Peyer's patch (tissue), 4 donors: ENCODE measurements at places on chromosomes 11 and 22. TPM values are rescaled to one million over a fixed set of nuclear protein-coding genes. Genes with fewer than 3 reads are reported as not detected.

Gene NCF4
- 5.4 TPM for total RNA-seq

Gene GGTLC3
- not detected for total RNA-seq

Gene DBX1
- not detected for total RNA-seq

Gene ROBO4
- total RNA-seq, result 6.6 TPM

- no peak overlapping the region for H3K4me3 ChIP-seq
- no peaks in the 10 kb centered on the region for H3K36me3 ChIP-seq
- no peaks in the 10 kb centered on the region for H3K4me1 ChIP-seq
- H3K27me3 ChIP-seq, result no peaks in the 10 kb centered on the region
- no peak for DNase-seq
Observed at GRCh38 chr11:123135863-123136446, 59.1 kb downstream of the CLMP start.

- H3K27me3 ChIP-seq, result no peaks in the 10 kb centered on the region
- DNase-seq, result no peak
- no peak overlapping the region for H3K27ac ChIP-seq
- no peaks in the 10 kb centered on the region for H3K4me1 ChIP-seq
- no peak overlapping the region for H3K4me3 ChIP-seq
Observed at GRCh38 chr11:57444362-57445121, 15.8 kb upstream of the RTN4RL2 start.

DNA sequence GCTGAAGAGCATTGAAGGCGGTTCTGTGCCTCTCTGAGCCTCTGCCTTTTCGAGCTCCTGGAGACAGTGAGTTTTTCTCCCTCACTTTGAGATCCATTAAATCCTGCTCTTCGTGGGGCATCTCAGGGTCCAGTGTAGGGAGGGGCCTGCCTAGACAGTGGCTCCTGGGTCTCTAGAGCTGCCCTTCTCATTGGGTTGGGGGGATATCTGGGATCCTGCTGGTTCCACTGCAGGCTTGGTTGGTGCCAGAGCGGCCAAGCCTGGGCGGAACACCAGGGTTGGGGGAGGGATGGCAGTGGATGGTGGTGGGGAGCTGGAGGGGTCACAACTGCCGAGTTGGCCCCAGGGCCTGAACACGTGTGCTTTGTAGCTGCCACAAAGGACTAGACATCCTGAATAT, 52.2 kb upstream of the CARS1 start:
- peaks cover 34% of the 10 kb centered on the region for H3K36me3 ChIP-seq
- H3K27ac ChIP-seq, result no peak overlapping the region
- H3K4me1 ChIP-seq, result no peaks in the 10 kb centered on the region
- no peaks in the 10 kb centered on the region for H3K27me3 ChIP-seq

- H3K27me3 ChIP-seq, result no peaks in the 10 kb centered on the region
- H3K27ac ChIP-seq, result no peak overlapping the region
- no peak for DNase-seq
- H3K4me3 ChIP-seq, result no peak overlapping the region
Observed at GRCh38 chr22:21606775-21607174, 23.0 kb downstream of the YDJC start.

- DNase-seq, result no peak
- no peaks in the 10 kb centered on the region for H3K27me3 ChIP-seq
- no peak overlapping the region for H3K4me3 ChIP-seq
- H3K36me3 ChIP-seq, result no peaks in the 10 kb centered on the region
Observed at GRCh38 chr22:22044153-22044552, 61.6 kb upstream of the TOP3B start.

DNA sequence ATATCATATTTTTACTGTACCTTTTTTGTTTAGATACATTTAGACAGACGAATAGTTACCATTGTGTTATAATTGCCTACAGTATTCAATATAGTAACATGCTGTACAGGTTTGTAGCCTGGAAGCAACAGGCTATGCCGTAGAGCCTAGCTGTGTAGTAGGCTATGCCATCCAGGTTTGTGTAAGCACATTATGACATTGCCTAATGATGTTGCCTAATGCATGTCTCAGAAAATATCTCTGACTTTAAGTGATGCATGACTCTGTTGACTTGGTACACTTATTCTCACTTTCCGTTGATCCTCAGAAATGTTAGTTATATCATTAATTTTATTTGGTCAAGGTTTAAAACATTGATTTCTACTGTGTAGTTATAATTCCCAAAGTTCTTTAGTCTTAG, 39.9 kb downstream of the OR2AT4 start:
- no peak overlapping the region for H3K4me3 ChIP-seq
- H3K36me3 ChIP-seq, result no peaks in the 10 kb centered on the region
- H3K27ac ChIP-seq, result no peak overlapping the region
- DNase-seq, result no peak
- no peaks in the 10 kb centered on the region for H3K4me1 ChIP-seq

DNA sequence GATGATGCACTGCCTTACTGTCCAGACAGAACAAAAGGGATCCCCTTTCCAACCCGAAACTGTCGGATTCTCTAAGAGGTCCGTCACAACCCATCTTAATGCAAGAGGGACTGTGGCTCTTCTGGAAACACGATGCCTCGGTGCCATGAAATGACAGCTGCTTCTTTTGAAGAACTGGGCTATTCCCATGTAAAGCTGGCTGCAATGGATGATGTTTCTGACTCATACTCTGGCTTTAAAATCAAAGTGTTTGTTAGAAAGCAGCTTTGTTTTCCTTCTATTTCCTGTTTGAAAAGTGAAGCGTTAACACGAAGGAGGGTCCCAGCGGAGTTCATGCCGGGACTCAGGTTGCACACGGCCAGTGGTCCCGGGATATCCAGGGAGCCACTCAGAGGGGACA, 3.1 kb downstream of the TP53AIP1 start:
- H3K27me3 ChIP-seq, result no peaks in the 10 kb centered on the region
- no peak for DNase-seq
- no peaks in the 10 kb centered on the region for H3K36me3 ChIP-seq
- H3K4me1 ChIP-seq, result no peaks in the 10 kb centered on the region

- H3K4me3 ChIP-seq, result no peak overlapping the region
- no peak overlapping the region for H3K27ac ChIP-seq
- no peaks in the 10 kb centered on the region for H3K27me3 ChIP-seq
- no peaks in the 10 kb centered on the region for H3K36me3 ChIP-seq
Observed at GRCh38 chr11:43366677-43367076, 8.0 kb downstream of the TTC17 start.

GRCh38 chr11:117513666-117514065, 186.0 kb downstream of the CEP164 start:
- no peak overlapping the region for H3K27ac ChIP-seq
- H3K27me3 ChIP-seq, result no peaks in the 10 kb centered on the region
- H3K36me3 ChIP-seq, result no peaks in the 10 kb centered on the region
- no peak for DNase-seq

DNA sequence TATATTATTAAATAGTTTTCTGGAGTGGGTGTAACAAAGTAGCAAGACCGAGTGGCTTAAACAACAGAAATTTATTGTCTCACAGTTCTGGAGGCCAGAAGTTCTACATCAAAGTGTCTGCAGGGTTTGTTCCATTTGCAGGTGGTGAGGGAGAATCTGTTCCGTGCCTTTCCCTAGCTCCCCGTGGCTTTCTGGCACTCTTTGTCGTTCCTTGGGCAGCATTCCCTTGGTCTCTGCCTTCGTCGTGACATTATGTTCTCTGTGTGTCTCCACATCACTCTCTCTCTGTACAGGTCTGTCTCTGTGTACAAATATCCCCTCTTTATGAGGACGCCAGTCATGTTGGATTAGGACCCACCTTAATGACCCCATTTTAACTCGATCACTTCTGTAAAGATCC, 38.2 kb downstream of the LDLRAD3 start:
- no peaks in the 10 kb centered on the region for H3K27me3 ChIP-seq
- H3K36me3 ChIP-seq, result no peaks in the 10 kb centered on the region
- no peak for DNase-seq

DNA sequence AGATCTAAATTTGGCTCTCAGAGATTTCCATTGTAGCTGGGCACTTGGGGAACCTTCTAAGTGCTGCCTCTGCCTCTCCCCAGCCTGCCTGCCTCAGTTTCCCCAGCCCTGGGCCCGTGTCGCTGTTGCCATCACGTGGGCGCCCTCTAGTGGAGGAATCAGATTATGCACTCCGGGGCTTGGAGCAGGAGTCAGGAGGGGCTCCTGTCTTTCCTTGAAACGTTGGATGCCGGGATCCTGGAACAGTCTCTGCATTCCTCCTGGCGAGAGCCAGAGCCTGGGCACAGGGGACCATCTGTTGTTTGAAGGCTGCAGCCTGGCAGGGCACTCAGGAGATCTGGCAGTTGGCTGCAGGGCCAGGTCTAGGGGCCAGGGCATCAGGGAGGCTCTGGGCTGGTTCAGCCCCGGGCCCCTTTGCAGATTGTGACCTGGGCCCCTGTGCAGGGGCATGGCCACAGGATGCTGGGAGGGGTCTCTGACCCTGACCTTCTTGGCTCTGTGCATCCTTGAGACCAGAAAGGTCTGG, 71.6 kb downstream of the LRP5 start:
- peak; percentile 84 for DNase-seq
- peaks cover 30% of the 10 kb centered on the region for H3K36me3 ChIP-seq
- no peak overlapping the region for H3K4me3 ChIP-seq
- peaks cover 18% of the 10 kb centered on the region for H3K4me1 ChIP-seq

GRCh38 chr11:12815931-12816494, 141.8 kb downstream of the TEAD1 start:
- no peaks in the 10 kb centered on the region for H3K36me3 ChIP-seq
- no peak overlapping the region for H3K27ac ChIP-seq
- no peak overlapping the region for H3K4me3 ChIP-seq
- no peak for DNase-seq
- H3K4me1 ChIP-seq, result no peaks in the 10 kb centered on the region

GRCh38 chr22:49152939-49153770, 674.5 kb downstream of the BRD1 start:
- no peaks in the 10 kb centered on the region for H3K36me3 ChIP-seq
- H3K27ac ChIP-seq, result no peak overlapping the region
- H3K4me1 ChIP-seq, result no peaks in the 10 kb centered on the region
- no peaks in the 10 kb centered on the region for H3K27me3 ChIP-seq

GRCh38 chr11:103842795-103843194, 193.6 kb upstream of the DDI1 start:
- DNase-seq, result no peak
- no peak overlapping the region for H3K27ac ChIP-seq
- H3K4me3 ChIP-seq, result no peak overlapping the region

DNA sequence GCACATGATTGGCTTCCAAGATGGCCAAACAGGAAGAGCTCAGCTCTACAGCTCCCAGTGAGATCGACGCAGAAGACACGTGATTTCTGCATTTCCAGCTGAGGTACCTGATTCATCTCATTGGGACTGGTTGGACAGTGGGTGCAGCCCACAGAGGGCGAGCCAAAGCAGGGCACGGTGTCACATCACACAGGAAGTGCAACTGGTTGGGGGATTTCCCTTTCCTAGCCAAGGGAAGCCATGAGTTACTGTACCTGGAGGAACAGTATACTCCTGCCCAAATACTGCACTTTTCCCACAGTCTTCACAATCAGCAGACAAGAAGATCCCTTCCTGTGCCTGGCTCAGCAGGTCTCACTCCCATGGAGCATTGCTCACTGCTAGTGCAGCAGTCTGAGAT, 131.2 kb downstream of the DLG2 start:
- no peak overlapping the region for H3K27ac ChIP-seq
- H3K4me1 ChIP-seq, result no peaks in the 10 kb centered on the region
- H3K36me3 ChIP-seq, result no peaks in the 10 kb centered on the region
- H3K27me3 ChIP-seq, result no peaks in the 10 kb centered on the region
- DNase-seq, result no peak
- no peak overlapping the region for H3K4me3 ChIP-seq
